Adipose tissue (tissue), 3 donors: ENCODE measurements at places on chromosomes 6 and 20. TPM values are rescaled to one million over a fixed set of nuclear protein-coding genes. Genes with fewer than 3 reads are reported as not detected.

GZF1 gene
- 29.1 TPM for polyA plus RNA-seq

DDX39B gene
- 315 TPM for polyA plus RNA-seq

C4B gene
- 22.4 TPM for polyA plus RNA-seq

MUCL3 gene
- polyA plus RNA-seq, result 2.7 TPM

NHSL1 gene
- 2.1 TPM for polyA plus RNA-seq

TSPO2 gene
- 0.08 TPM for polyA plus RNA-seq
